CMK (cell line): ENCODE measurements at places on chromosomes 3 and 15.

- DNase-seq, result no peak
These were observed 21.9 kb downstream of the EID1 start for GRCh38 chr15:48899793-48900192.

DNA sequence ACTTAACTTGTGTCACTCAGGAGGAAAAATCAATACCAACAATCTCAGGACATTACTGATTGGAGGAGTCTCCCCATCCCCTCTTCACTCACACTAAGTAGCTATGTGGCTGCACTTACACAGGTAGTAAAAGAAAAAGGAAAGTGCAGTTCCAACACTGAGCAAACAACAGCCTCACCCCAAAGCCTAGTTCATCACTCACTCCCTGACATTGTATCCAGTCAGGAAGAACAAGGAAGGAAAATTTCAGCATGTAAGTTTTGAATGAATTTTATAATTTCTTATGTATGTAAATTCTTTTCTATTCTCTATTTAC is 273.4 kb downstream of the IGSF11 start:
- DNase-seq, result no peak

- no peak for DNase-seq
These were observed 81.4 kb downstream of the CGNL1 start for GRCh38 chr15:57457726-57458125.

- no peak for DNase-seq
These were observed 52.6 kb downstream of the PLCL2 start for GRCh38 chr3:16937326-16937845.

GRCh38 chr15:75786575-75786947 is 56.7 kb upstream of the UBE2Q2 start:
- DNase-seq, result no peak

- no peak for DNase-seq
These were observed 128.9 kb downstream of the MCTP2 start for GRCh38 chr15:94360251-94360685.

DNA sequence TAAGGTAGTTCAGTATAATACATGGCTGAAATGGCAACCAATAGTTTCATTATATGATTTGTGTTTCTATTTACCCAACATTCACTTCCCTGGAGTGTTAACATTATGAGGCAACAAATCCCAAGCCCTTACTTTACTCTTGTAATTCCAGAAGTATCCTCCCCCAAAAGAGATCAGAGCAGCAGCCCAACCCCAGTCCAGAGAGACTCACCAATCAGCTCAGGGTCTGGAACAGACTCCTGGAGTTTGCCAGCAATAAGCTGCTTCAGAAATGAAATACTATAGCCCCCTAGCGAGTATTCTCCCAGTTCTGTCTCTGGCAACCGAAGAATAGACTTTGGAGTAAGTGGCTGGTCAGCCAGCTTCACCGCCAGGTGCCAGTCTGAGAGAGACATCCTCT is 2.5 kb downstream of the UBL7 start:
- no peak for DNase-seq

DNA sequence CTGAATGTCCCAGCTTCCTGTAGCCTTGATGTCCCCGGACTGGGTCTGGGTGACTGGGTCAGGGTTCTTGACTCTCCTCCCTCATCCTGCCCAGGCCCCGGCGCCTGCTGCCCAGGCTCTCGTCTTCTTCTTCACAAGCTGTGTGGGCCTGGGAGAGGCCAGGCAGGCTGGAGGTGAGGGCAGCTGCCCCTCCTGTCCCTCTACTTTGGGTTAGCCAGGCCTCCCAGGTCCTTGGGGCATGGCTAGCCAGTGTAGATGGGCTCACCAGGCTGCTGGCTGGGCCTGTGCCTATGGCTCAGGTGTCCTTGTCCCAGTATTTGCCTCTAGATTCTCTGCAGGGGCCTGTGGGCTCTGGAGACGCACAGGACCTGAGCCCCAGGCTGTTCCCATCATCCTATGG is 31.8 kb downstream of the TKT start:
- no peak for DNase-seq

DNA sequence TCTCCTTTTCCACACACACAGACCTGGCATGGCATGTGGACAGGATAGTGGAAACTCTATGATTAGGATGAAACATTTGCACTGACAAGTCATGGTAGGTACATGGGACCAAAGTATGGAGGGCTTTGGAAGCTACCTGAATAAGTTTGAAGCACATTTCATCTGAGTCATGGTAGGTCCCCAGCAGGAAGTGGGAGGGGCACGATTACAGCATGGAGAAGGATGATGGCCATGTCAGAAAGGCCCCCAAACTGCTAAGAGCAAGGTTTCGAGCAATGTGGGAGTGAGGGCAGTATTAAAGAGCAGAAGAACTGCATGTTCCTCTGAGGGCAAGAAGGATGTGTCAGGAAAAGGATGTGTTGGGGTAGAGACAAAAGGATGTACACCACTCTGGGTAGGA is 51.5 kb upstream of the CSTA start:
- no peak for DNase-seq

GRCh38 chr3:38154033-38154494 is 11.3 kb upstream of the OXSR1 start:
- no peak for DNase-seq

GRCh38 chr3:13513913-13514517 is 33.9 kb downstream of the HDAC11 start:
- no peak for DNase-seq

GRCh38 chr3:134144694-134145093 is 106.0 kb downstream of the RYK start:
- no peak for DNase-seq

DNA sequence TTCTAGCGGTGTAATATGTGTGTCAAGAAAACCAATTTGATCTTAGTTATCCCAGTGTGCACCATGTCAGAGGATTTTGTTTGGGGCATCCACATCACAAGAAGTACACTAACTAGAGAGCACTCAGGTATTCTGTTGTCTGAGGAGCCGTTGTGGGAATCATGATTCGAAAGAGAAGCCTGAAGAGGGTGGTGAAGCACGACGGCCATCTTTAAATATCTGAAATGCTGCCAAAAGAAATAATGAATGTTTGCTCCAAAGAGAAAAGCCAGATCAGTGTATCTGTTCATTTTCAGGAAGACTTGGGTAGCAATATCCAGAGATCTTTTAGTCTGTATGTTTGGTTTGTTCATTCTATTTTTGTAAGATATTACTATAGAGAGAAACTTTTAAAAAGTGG is 180.7 kb downstream of the KLHL25 start:
- DNase-seq, result no peak

DNA sequence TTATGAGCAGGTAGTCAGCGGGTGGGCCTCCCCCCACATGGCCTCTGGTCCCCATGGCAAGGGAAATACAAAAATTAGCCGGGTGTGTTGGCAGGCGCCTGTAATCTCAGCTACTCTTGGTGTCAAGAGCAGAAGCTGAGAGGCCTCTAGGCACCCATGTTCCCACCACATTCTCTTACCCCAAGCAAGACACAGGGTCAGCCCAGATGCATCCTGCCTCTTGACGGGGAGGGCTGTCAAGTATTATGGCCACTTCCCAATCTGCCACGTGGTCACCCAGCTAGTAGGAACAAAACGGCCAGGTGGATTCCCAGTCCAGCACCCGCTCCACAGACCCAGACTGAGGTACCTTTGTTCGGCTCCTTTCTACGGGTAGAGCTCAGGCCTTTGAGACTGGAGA is 16.2 kb upstream of the SLC6A6 start:
- no peak for DNase-seq

DNA sequence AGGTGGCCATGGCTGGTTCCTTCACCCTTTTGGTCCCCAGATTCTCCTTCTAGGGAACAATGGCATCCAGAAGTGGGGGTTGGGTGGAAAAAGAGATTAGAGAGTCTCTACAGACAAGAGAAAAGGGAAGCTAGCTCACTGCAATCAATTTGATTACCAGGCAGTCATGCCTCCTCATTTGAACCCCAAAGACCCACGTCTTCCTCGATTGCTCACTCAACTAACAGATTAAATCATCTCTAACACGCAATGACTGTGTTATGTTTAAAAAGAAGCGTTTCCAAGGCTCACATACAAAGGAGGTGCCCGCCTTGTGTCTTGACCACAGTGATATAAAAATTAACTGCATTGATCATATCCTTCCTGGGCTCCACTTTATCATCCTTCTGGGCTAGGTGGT is 57.6 kb downstream of the BHLHE40 start:
- no peak for DNase-seq

GRCh38 chr3:101635954-101636798 is 40.8 kb downstream of the ZBTB11 start:
- no peak for DNase-seq

DNA sequence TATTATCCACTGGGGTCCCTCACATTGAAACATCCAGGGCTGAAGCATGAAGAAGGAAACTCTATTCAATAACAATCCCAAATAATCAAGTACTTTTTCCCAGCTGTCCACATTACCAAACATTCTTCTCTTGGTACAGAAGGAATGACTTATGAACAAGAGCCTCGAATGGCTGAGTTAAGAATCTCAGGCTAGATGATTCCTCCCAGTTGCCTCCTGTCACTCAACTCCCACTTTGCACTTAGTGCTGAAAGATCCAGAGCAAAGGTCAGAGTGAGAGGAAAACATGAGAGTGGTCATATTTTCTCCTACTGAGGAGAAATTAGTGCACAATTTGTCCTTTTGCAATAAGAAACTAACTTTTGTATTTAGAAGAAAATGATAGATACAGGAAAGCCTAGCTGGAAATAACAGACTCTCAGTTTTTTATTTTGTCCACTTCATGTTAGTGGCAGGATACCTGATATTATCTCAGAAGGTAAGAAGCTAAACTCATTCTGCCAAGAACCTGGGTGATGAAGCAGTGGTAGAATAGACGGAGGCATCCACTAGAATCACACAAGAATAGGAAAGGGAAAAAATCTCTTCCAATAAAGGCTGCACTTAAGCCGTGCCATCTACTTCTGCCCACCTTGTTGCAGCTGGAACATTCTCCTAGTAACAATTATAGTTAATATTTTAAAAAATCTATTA is 46.2 kb downstream of the GADL1 start:
- no peak for DNase-seq

DNA sequence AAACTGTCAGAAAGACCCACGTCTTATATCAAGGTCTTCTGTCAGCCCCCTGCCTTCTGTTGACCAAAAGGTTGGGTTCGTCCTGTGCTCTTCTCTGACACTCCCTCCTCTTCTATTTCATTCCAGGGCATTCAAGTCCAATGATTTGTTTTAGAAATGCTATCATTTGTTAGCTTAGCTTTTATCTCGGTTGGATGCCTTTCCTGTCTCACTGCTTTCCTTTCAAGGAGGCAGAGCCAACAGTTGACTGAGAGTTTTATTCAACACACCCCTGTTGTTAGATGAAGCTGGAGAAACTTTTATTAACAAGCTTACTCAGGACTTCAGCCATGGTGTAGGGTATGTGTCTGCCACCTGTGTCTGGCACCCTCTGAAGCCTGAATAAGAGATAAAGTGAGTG is 112.0 kb upstream of the SLC7A14 start:
- no peak for DNase-seq

DNA sequence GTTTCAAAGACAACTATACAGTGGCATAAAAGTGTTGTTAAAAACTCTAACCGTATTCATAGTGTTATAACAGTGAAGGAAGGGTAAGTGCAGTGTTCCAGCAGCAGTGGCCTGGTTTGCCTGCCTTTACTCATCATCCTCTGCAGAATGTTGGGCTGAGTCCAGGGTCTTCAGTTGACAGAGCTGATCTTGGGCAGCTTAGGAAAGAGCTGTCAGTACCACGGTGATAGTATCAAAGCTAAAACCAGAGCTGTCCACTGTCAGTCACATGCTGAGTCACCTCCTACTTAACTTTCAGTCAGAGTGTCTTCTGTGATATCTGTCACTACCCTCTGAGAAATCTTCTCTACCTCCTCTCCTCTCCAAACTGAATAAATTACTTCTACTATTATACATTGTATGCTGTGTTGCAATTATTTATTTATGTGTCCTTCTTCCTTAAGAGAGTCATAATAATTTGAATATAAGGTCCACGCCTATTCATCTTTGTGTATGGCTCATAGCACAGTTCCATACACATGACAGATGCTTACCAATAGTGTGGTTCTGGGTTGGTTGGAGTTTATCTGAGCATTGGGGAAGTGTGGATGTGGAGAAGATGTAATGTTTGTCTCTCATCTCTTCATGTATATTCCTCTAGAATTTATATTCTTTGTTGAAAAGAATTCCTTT is 242.1 kb downstream of the ZIC1 start:
- no peak for DNase-seq

DNA sequence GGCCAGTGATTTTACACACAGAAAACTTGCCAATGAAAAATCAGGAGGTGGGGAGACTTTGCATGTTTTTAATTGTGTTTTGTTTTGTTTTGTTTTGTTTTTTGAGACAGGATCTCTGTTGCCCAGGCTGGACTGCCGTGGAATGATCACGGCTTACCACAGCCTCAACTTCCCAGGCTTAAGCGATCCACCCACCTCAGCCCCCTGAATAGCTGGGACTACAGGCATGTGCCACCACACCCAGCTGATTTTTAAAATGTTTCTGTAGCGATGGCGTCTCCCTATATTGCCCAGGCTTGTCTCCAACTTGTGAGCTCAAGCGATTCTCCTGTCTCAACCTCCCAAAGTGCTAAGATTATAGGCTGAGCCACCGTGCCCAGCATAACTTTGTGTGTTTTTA is 46.0 kb downstream of the MEIS2 start:
- no peak for DNase-seq

DNA sequence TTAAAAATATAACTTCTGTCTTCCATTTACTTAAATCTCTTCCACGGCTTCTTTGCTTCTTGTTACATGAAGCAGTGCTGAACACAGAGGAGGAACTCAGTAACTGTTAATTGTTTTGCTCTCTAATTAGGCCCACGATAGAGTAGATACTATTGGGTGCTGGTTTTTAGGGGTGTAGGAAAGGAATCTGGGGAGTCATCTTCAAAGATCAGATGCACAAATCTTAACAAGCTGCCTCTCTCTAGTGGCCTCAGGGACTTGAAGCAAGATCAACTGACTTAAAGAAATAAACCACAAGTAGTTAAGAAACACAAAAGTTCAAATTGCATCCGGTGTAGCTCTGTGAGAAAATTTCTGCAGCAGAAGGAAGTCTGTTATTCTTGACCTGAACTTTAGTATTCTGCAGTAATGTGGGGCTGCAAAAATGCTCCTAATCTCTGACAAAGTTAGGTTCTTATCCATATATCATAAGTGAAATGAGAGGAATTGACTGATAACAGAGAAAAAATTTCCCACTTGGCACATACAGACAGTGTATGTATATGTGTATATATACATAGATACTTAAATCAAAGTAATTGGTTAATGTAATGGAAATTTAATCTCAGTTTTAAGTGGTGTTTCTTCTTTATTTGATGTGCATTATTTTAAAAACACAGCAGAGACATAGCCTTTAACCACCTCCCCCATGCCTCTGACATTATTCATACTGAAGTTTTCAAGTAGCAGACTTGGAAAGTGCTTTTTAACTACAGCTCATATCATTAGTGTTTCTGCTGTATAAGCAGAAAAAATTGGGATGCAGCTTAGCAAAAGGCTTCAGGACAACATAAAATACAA is 51.8 kb downstream of the CHST2 start:
- no peak for DNase-seq

GRCh38 chr3:123412811-123413604 is 35.9 kb downstream of the ADCY5 start:
- no peak for DNase-seq
